ENCODE measurements at places on chromosomes 3 and 15.

GRCh38 chr3:116339441-116340028, 105.8 kb downstream of the LSAMP start:
- ATAC-seq: peak; percentile 99

- no peak for ATAC-seq
Measured at GRCh38 chr15:95468820-95469219, 861.7 kb upstream of the NR2F2 start.

GRCh38 chr3:86995537-86995936, 4.6 kb upstream of the VGLL3 start:
- ATAC-seq: no peak

DNA sequence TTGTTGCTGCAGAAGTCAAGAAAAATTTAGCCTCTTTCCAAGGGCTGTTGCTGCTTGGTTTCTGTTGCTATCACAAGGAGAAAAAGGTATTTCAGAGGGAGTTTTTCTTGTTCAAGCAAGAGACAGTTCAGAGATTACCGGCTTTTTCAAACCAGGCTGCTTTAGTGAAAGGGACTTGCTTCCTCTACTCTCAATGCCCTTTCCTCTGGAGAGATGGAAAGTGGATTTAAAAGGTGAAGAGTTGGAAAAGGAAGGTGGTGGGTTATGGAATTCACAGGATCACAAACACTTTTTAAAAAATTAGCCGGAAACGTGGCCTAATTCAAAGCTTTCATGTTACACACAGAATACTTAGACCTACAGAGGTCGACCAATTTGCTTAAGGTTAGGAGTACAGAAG, 1.1 kb downstream of the PARP6 start:
- ATAC-seq: no peak

DNA sequence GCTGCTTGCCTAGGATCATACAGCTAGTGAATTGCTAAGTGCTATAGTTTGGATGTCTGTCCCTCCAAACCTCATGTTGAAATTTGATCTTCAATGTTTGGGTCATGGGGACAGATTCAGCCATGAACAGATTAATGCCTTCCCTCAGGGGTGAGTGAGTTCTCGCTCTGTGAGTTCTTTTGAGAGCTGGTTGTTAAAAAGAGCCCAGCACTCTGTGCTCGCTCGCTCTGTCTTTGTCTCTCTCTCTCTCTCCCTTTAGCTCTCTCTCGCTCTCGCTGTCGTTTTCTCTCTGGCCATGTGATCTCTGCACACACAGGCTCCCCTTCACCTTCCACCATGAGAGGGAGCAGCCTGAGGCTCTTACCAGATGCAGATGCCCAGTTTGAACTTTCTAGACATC, 14.9 kb downstream of the TRH start:
- no peak for ATAC-seq
